Activated B cell treated with CpG ODN at 0.5 μM for 24 hours (primary cell): ENCODE measurements at places on chromosomes 13 and 19. TPM values are rescaled to one million over a fixed set of nuclear protein-coding genes. Genes with fewer than 3 reads are reported as not detected.

DNA sequence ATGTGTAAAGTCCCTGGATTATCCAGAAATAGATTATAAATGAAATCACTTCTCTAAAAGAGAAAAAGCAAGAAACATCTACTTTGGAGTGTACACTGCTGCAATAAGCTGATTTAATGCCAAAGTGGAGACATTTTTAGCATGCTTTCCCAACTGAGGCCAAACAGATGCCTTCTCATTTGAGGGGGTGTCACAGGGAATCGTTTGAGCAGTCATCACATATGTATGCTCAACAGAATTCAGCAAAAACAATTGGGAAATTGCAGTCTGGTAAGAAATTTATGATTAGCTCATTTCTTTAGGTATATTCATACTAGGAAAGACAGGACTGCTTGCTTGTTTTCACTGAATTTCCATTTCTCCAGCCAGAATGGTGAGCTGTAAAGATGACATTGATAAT is 27.3 kb upstream of the TPP2 start:
- DNase-seq = no peak

DNA sequence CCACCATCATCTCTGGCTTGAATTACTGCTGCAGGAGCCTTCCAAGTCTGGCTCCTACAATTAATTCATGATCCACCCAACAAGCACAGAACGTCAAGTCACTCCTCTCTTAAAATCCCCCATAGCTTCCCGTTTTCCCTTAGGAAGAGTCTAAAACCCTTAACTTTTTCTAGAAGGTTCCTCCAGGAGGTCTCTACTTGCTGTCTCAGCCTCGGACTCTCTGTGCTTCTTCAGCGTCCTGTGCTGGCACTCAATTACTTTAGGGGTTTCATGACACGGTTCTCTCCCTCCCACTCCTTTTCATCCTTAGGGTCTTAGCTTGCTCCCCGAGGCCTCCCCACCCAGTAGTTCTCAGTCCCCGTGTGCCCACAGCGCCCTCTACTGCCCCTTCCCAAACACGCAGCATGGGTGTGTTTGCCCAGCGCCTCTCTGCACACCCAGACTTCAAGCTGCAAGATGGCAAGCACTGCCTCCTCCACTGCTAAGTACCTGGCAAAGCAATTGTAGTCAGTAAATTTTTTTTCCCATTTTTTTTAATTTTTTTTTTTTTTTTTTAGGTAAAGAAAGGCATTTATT is 25.8 kb upstream of the MAP3K10 start:
- DNase-seq = peak; percentile 39

- DNase-seq = no peak
Observed at GRCh38 chr19:19039901-19040300, 6.5 kb downstream of the ARMC6 start.

DNA sequence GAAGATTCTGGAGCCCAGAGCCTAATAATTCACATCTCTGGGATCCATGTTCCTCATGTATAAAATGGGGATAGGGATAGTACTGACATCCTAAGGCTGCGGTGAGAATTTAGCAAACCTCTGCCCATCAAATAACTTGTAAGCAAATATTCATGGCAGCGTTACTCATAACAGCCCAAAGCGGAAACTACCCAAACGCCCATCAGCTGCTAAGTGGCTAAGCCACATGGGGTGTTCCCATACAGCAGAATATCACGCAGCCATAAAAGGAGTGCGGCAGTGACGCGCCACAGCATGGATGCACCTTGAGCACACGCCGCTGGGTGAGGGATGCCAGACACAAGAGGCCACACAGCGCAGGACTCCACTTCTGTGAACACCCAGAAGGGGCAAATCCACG is 19.7 kb downstream of the VRK3 start:
- no peak for DNase-seq

- DNase-seq = peak; percentile 70
Observed at GRCh38 chr19:43780706-43781525, at the start of gene KCNN4. Gene KCNN4 (minus strand): TSS chr19:43780973. CDS start chr19:43780861, 112 bp downstream.

GRCh38 chr19:58392945-58393724 is 2.3 kb upstream of the RNF225 start:
- DNase-seq = no peak

Gene OR7D2
- not detected in 2 replicates for total RNA-seq

Gene COL4A1
- not detected in 2 replicates for total RNA-seq

Gene SIGLEC8
- not detected in 2 replicates for total RNA-seq

Gene RDH8
- total RNA-seq = not detected in 2 replicates

Gene KCNRG
- total RNA-seq = 1.9 and 3.1 TPM in 2 replicates
